ENCODE measurements at places on chromosomes 3 and 15. TPM values are rescaled to one million over a fixed set of nuclear protein-coding genes. Genes with fewer than 3 reads are reported as not detected.

BHLHE40 gene
- 7.9 TPM for total RNA-seq

DISP2 gene
- 0.16 TPM for total RNA-seq

PODXL2 gene
- 0.79 TPM for total RNA-seq

SCAANT1 gene
- total RNA-seq, result not detected

IMPG2 gene
- 0.86 TPM for total RNA-seq

COL6A5 gene
- not detected for total RNA-seq

GRAMD1C gene
- total RNA-seq, result 6.8 TPM

ZDHHC19 gene
- total RNA-seq, result not detected

SNX22 gene
- 0.26 TPM for total RNA-seq

DET1 gene
- 3.6 TPM for total RNA-seq

PRR20G gene
- not detected for total RNA-seq

PLAAT1 gene
- not detected for total RNA-seq

TTLL13 gene
- total RNA-seq, result 0.16 TPM

DUOXA1 gene
- under 0.01 TPM for total RNA-seq

ITIH1 gene
- total RNA-seq, result not detected

SEMA6D gene
- 4.9 TPM for total RNA-seq

CCR2 gene
- not detected for total RNA-seq

FOXL2NB gene
- not detected for total RNA-seq

PRKCI gene
- 167 TPM for total RNA-seq

SEMA5B gene
- total RNA-seq, result not detected

EPHB3 gene
- total RNA-seq, result 15.5 TPM

All from bronchial smooth muscle cell (primary cell).